Endothelial cell of umbilical vein (primary cell): ENCODE measurements at places on chromosomes 7 and 10.

- peak; percentile 25 for DNase-seq
Measured at GRCh38 chr7:157224627-157225026, 85.9 kb downstream of the UBE3C start.

DNA sequence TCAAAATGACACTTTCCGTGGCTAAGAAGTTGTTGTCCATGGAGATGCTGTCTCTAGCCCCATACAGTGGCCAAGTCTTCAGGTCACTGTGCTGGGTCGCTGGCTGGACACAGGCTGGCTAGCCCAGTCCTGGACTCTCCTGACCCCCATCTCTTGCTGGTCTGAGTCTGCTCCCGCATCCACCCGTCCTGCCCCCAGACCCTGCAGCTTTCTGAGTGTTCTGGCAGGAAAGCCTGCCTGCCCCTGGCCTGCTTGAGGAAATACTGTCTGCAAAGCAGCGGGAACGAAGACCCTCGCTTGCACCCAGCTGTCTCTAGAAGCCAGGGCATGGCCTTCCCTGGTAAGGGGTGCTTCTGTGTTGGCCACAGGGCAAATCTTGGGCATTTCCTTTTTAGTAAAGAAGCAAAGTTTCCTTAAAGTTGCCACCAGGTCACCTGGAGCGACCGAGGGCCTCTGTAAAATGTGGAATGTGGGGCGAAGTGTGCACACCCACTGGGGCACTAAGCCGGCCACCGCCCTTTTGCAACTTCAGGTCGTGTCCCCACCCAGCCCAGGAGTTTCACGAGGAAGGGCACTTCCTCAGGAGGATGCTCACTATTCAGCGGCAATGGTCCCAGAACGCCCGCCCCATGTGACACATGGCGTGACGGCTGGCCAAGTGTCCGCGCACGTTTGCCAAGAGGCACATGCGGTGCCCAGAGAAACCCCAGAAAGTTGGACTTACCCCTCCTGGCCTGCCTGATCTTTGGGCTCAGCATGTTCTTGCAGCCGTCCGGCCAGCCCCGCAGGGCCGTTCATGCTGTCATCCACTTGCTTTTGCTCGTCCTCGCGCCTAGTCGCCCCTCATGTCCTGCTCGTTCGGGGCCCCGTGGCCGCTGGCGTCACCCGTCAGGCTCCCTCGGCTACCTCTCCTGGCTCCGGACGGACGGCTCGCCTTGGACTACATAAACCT lies 558 bp downstream of the ARHGAP22 start:
- DNase-seq: no peak

GRCh38 chr7:74023092-74023536 lies 4.9 kb upstream of the ELN start:
- DNase-seq: peak; percentile 79

- no peak for DNase-seq
Measured at GRCh38 chr7:48112401-48113165, 23.5 kb downstream of the UPP1 start.

GRCh38 chr7:2497500-2498336 lies 21.5 kb upstream of the GRIFIN start:
- DNase-seq: no peak

DNA sequence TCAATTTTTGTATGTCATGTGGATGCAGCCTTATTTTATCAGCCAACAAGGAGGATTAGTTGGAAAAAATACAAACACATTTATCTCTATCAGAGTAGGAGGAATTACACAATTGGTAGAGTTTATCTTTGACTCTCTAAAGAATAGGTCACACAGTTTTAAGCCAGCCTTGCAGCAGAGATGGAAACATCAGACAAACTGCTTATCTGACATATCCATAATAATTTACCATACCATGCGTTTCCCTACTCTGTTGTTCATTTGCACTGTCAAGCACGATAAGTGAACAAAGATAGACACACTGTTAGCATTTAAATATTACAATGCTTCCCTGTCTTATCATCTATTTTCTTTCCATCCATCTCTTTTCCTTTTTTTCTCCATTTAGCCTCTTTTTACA lies 283.7 kb upstream of the SMIM30 start:
- no peak for DNase-seq

DNA sequence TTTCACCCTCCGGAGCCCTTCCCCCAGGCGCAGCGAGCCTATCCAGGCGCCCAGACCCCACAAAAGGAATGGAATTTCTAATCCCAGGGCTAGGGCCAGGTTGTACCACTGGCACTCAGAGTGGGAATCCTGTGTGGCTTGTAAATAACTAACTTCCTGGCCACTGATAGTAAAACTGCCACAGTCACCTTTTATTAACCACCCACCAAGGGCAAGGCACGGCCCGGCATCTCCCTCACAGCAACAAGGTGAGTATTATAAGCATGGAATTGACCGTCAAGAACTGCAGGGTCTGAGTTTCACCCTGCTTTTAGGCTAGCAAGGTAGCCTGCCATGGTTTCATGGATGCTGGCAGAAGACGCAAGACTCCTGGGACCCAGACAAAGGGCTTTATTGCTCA lies 51.1 kb downstream of the SPOCK2 start:
- DNase-seq: no peak
